ENCODE measurements at places on chromosomes 5 and 9. TPM values are rescaled to one million over a fixed set of nuclear protein-coding genes. Genes with fewer than 3 reads are reported as not detected.

The CANX gene
- 304 TPM for total RNA-seq

The ISOC1 gene
- total RNA-seq, result 15.8 TPM

The NKD2 gene
- 25.5 TPM for total RNA-seq

The STK32A gene
- total RNA-seq, result 0.13 TPM

Data from A549 treated with AZD2906 at 1 μM for 4 hours (cell line).